ENCODE measurements at places on chromosomes 7 and 10.

GRCh38 chr7:93914581-93915066, 6.9 kb upstream of the GNG11 start:
- no peak for DNase-seq

GRCh38 chr10:63441404-63441803, 24.4 kb downstream of the JMJD1C start:
- no peak for DNase-seq

DNA sequence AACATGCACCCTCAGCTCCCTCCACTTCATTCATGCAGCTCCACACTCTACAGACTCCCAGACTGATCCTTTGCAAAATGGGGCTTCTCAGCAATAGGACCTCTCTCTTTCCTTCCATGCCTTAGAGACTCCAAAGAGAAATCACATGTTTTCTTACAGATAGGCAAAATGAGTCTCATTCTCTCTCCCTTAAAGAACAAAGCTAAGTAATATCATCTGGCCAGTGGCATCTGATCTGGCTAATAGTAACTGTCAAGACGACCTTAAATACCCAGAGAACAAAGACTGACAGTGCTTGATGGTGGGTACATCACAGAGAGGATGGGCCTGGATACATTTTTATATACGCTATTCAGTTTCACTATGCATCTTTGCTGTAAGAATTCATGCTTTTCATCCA, 43.1 kb upstream of the CALD1 start:
- DNase-seq, result no peak

GRCh38 chr10:88038268-88038667, 174.8 kb downstream of the PTEN start:
- DNase-seq, result no peak

GRCh38 chr10:124998624-124999291, 56.8 kb downstream of the ZRANB1 start:
- DNase-seq, result no peak

DNA sequence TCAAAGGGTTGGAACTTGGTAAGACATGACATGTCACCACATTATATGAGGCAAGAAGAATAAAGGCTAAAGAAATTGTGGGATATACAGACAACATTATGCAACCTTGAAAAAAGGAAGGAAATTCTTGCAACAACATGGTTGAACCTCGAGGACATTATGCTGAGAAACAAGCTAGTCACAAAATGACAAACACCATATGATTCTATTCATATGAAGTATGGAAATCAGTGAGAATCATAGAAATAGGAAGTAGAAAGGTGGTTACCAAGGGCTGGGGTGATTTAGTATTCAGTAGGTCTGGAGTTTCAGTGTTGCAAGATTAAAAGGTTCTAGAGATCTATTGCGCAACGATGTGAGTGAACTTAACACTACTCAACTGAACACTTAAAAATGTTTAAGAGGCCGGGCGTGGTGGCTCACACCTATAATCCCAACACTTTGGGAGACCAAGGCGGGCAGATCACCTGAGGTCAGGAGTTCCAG, 126.9 kb upstream of the TBX20 start:
- no peak for DNase-seq

DNA sequence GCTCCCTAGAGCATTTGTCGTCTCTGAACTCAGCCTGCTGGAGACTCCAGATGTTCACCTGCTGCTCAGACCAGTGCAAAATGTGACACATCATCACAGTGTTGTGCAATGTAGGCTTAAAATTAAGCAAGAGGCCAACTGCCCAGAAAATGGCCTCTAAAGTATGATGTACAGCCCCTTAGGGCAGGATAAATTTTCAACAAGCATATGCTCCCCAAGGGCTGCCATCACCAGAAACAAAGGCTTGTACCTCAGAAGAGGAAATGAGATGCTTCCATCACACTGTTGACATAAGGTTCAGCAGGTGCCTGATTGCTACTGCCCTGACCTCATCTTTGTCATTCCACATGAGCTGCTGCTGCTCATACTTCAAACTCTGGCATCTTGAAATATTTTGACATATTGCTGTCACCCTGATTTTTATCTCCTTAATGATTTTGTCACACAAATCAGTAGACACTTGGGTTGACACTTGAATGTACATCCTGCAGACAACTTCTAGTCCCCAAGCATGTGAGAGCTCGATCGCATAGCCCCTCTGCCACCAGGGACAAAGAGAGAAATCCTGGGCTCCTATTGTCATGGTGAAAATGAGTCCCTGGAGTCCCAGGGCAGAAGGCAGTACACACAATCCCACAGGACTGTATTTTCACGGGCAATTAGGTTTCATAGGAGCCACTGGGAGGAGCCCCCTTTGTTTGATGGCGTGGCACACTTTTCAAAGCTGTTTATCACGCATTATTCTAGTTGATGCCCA, 219.7 kb upstream of the STK17A start:
- no peak for DNase-seq

DNA sequence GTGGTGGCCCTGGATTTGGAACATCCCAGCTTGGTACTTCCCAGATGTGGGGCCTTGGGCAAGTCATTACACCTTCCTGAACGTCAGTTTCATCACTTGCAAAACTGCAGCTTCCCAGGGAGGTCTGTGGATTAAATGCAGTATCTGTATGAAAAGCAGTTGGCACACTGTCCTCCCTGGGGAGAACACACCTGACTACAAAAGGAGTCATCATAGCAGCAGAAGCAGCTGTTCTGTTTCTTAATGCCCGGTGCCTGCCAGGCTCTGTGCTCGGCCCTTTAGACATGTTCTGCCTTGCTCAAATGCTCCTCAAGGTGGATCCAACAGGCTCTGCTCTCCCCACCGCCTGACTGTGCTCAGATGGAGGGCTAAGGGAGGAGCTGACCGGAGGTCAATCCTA, 31.0 kb downstream of the CDCA7L start:
- DNase-seq, result no peak

- no peak for DNase-seq
Observed at GRCh38 chr10:69359148-69359547, 57.6 kb downstream of the TACR2 start.

GRCh38 chr7:95095259-95095965, 188.0 kb downstream of the PPP1R9A start:
- DNase-seq, result no peak

DNA sequence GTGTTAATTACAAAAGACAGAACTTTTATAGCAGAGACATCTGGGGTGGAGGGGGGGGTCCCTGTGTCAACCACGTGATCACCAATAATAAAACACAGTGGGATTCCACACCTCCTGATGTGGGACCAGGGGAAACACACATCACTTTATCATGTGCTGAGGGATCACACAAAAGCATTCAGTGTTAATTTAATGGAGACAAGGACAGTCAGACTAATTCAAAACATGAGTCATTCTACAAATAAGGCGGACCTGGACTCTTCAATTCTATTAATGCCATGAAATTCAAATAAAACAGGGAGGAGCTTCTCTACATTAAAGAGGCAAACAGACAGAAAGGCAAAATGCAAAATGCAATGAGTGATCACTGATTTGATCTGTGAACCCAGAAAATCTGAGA, 67.3 kb upstream of the PFKP start:
- no peak for DNase-seq

- no peak for DNase-seq
Observed at GRCh38 chr7:130154501-130155317, 50.5 kb downstream of the TMEM209 start.

- DNase-seq, result no peak
Observed at GRCh38 chr10:6055929-6056328, 6.2 kb downstream of the IL2RA start.

All from stimulated activated CD8-positive, alpha-beta memory T cell treated with anti-CD3 and anti-CD28 coated beads, Interleukin-12 subunit alpha, Interleukin-12 subunit beta, amount 100 ng/mL, for 1 hour (primary cell).